ENCODE measurements at places on chromosomes 13 and 19.

GRCh38 chr13:97798171-97798821 lies 155.2 kb upstream of the IPO5 start:
- DNase-seq = no peak

DNA sequence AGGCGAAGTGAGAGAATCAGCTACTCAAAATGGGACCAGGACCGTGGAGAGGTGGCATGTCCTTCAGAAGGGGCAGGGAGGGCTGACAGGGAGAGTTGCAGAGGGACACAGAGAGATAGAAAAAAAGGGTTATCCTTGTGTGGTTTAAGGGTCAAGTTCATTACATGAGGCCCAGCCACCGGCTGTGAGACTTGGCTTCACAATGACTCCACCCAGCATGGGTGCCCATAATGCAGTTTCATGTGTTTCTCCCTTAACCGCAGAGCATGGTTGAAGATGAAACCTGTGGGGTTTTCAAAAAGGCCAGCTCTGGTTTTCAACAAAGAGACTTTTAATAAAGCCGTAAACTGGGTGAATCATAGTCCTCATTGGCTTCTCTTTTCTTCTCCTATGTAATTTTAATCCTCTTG lies 164.6 kb downstream of the KLF5 start:
- no peak for DNase-seq

DNA sequence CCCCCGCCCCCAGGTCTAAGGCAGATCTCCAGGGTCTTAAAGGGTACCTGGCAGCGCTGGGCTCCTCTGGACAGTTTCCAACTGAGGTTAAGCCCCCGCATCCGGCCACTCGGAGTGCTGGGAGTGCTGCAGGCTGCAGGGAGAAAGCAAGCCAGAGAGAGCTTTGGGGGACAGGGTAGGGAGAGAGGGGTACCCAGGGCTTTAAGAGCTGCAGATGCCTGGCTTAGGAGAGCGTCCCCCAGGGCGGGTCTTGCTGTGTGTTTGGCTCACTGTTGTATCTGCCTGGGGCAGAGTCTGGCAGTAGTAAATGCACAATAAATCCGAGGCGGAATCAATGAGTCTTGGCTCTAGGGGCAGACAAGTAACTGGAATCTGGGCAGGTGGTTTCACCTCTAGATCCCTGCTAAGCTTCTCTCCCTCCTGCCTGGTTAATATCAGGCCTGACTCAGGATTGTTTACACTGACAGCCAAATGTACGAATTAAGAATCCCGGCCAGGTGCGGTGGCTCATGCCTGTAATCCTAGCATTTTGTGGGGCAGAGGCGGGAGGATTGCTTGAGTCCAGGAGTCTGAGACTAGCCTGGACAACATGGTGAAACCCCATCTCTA lies 798 bp upstream of the COX6B2 start:
- no peak for DNase-seq

- DNase-seq = no peak
Observed at GRCh38 chr19:47603706-47604565, 5.0 kb upstream of the BICRA start.

- DNase-seq = no peak
Observed at GRCh38 chr13:30159446-30159839, 147.9 kb downstream of the KATNAL1 start.

GRCh38 chr13:47672245-47673008 lies 328.6 kb downstream of the SUCLA2 start:
- DNase-seq = no peak

- DNase-seq = no peak
Observed at GRCh38 chr13:105144936-105145335, 1390.5 kb downstream of the EFNB2 start.

- no peak for DNase-seq
Observed at GRCh38 chr13:94313321-94313910, 166.1 kb downstream of the DCT start.

GRCh38 chr13:100608906-100609305 lies 20.3 kb upstream of the GGACT start:
- no peak for DNase-seq

- DNase-seq = peak; percentile 56
Observed at GRCh38 chr19:47225746-47226425, 5.1 kb downstream of the BBC3 start.

DNA sequence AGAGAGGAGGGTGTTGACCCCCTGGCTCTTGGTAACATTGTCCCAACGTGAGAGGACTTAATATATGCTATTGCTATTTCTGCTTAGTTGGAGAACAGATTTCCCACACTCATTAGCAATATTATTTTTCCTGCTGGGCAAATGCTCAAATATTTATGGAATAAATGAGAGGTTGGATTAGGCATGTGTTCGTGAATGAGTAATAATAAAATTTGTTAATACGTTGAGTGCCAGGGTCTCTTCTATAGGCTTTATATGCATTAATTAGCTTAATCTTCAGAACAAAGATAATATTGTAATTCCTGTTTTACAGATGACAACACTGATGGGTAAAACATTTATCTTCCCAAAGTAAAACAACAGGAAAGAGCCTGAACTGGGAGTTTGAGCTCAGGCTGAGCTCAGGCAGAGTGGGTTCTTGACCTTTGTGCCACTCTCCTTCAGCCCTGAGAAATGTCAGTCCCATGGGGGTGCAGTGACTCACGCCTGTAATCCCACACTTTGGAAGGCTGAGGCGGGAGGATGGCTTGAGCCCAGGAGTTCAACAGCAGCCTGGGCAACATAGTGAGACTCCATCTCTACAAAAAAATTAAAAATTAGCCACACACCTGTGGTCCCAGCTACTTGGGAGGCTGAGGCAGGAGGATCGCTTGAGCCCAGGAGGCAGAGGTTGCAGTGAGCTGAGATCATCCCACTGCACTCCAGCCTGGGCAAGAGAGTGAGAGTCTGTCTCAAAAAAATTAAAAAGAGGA lies 1.2 kb downstream of the ZNF233 start:
- no peak for DNase-seq

DNA sequence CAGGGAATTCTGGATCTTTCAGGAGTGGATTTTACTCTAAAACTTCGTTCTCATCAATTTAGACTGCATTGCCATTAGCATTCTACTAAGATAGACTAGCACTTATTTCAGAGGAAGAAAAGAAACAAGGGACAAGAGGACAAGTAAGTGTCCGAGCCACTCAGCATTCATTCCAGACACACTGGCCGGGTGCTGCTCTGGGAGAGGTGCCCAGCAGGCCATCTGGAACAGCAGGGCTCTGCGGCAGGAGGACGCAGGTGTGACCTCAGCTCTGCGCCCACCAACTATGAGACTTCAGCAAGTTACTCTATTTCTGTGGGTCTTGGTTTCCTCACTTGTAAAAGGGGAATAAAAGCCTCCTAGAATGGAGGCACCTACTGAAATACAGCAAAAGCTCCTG lies 4.2 kb downstream of the EPS15L1 start:
- no peak for DNase-seq

DNA sequence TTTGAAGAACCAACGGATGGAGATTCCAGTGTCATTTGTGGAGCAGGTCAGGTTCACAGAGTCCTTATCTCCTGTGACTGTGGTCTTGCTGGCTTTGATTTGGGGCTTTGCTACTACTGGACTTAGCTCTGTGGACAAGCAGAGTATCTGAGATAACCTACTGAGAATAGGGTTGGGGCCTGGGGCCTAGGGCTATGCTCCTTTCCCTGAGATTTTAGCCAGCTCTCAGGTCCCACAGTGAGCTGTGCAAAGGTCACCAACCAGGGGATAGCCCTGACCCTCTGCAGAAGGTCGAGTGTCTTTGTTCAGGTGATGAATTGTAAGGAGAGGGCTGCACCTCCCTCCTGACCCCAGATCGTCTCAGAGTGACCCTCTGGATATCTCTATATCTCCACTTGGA lies 9.2 kb downstream of the CEACAM1 start:
- no peak for DNase-seq

DNA sequence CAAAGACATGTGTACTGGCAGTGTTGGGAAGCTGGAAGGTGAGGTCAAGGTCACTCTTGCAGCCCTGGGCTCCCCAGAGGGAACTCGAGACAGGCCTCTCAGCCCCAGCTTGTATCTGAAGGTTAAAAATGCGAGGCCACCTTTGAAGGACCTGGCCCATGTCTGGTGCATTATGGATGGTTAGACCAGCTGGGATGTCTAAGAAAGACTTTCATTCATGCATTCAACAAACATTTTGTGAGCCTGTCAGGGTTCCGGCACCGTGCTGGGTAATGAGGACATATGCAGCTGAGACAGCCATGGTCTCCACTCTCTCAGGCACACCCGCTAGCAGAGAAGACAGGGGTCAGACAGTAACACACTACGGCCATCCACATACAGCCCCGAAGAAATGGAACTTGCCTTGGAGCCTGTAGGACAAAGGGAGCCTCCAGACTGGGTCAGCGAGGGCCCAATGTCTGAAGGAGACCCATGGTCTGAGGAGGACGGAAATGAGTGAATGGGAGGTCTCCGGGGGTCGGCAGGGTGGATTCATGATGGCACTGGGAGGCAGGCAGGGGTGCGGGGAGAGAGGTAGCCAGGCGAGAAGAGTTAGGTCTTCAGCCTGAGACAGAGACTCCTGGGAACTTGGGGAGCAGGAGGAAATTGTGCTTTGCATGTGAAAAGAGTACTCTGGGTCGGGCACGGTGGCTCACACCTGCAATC lies 19.0 kb downstream of the VSTM2B start:
- DNase-seq = no peak

- DNase-seq = no peak
Observed at GRCh38 chr13:111420113-111420876, 99.9 kb downstream of the TEX29 start.

- DNase-seq = no peak
Observed at GRCh38 chr13:20815464-20815863, 41.7 kb upstream of the EEF1AKMT1 start.

- no peak for DNase-seq
Observed at GRCh38 chr13:46553521-46553885, 533 bp downstream of the LRCH1 start.

DNA sequence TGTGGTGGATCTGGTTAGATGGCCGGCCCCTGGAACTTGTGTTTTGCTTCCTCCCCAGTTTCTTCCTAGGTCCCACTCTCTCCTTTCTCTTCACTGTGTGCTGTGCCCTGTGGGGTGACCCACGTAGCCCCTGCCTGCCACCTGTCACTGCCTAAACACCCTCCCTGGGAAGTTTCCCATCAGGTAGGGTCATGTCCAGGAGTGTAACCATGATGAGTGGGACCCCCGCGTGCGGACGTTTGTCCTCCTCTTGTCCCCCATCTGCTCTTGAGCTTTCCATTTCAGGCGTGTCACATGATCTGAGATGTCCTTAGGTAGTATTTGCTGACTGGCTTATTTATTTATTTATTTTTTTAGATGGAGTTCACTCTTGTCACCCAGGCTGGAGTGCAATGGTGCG lies 61.3 kb downstream of the ARHGEF7 start:
- no peak for DNase-seq

- DNase-seq = no peak
Observed at GRCh38 chr19:18191640-18192062, 1.4 kb upstream of the MPV17L2 start.

GRCh38 chr19:4609878-4610511 lies 29.3 kb upstream of the TNFAIP8L1 start:
- DNase-seq = no peak

GRCh38 chr19:35738887-35739229 lies 3.4 kb downstream of the IGFLR1 start:
- DNase-seq = no peak

DNA sequence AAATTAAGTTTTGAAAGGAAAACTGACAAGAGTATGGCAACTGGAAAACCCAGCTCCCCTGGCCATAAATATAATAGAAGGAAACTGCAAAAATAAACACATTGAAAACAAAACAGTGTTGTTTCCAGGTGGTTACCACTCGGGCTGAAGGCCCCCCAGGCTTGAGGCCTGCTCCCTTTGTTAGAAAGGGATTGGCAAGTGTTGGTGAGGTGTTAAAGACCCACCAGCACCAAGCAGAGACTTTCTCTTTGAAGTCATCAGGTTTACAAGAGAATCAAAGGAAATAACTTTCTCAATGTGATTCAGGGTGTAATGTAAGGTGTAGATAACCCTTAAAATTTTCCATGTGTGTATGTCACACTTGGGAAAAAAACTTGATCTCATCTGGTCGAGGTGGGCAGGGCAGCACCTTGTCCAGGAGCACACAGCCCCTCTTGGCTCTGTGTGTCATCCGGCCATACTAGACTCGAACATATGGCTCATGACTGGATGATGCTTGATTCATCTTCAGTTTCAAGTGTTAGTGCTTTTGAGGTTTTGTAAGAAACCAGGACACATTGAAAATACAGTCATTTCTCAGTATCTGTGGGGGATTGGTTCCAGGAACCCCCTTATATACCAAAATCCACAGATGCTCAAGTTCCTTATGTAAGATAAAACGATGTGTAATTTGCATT lies 7.8 kb downstream of the ACTN4 start:
- DNase-seq = no peak

GRCh38 chr13:25248071-25248470 lies 39.2 kb downstream of the MTMR6 start:
- no peak for DNase-seq

DNA sequence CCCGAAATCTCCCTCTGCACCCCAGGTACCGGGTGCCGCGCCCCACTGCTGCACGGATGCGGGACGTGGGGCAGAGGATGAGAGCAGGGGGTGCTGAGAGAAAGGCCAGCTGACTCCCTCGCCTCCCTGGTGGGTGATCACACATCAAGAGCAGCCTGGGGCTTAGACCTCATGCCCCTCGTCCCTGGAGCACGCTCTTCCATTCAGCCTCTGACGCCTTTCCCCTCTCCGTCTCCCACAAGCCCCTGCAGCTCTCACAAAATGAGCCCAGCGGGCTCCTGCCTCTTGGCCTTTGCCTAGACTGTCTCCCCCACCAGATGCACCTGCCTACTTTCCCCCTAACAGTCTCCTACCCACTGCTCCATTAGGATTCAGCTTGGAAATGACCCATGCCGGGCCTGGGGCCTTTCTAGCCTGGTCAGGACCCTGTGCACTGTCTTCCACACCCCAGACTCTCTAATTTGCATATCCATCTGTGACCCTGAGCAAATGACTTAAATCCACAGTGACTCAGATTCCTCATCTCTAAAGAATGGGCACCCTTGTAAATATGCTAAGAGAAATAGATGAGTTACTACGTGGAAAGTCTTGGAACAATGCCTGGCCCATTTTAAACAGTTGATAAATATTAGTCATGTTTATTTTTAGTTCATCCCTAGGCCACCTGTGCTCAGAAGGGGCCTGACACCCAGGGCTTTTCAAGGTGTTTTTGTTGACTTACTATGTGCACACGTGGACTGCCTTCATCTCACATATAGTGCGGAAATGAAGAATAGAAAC lies 582 bp upstream of the PTPRH start:
- DNase-seq = peak; percentile 52

DNA sequence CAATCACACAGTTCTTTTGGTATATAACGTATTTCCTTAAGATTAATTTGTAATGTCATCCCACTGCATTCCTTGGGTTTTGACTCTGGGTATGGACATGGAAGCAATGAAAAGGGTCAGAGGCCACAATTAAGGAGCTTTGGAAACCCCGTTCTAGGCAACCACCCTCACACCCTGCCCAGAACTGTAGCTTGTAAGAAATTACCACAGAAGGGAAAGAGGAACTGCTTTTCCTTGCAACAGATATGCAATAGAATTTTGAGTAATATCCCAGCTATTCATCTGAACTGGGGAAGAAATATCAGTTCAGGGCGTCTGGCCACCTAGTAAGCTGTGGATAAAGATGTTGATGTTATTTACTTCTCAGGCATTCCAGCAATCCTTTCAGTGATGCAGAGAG lies 985 bp upstream of the CLC start:
- no peak for DNase-seq

Data from NCI-H2029 treated with DMSO at 0.1 percent for 48 hours (cell line).